ENCODE measurements at places on chromosomes 3 and 15. TPM values are rescaled to one million over a fixed set of nuclear protein-coding genes. Genes with fewer than 3 reads are reported as not detected.

GRCh38 chr15:33021806-33022389 is 172.6 kb downstream of the FMN1 start:
- DNase-seq, result no peak

Gene MUC4
- not detected for total RNA-seq

Gene TRIM59
- 23.4 TPM for total RNA-seq

- DNase-seq, result no peak
These were observed 24.3 kb upstream of the GP5 start for GRCh38 chr3:194423317-194423716.

Measured in activated B cell treated with CpG ODN at 0.5 μM for 24 hours (primary cell).